ENCODE measurements at places on chromosomes 5 and 9.

- no peak for DNase-seq
Measured at GRCh38 chr5:149999359-149999758, 1.1 kb downstream of the TIGD6 start.

DNA sequence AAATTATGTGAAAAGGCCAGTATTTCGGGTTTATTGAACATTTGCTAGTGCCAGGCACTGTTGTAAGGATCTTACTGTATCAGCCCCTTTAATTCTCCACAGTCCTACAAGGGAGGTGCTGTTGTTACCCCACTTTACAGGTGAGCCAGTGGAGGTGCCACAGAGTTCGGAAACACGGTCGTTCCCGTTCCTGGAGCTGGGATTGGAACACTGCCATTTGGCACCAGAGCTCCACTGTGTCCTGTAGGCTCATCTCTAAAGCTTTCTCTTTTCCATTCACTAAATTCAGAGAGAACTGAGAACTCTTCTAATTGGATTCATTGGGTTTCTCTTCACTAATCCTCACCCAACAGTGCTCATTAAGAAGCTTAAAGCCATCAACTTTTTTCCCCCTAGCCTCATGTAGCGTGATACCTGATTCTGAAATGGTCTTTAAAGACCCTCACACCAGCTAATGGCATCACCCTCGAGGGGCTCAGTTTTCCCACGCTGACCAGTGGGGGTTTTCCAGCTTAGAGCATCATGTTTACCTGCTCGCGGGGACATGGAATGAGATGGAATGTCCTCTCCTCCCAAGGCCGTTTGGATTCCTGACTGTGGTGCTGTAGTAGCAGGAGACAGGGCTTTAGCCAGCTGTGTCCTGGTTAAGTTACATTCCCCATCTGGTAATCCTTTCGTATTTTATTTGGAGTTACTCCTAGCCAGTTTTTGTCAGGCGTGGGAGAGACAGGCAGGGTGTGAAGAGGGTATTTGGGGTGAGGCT, 5.8 kb downstream of the ERGIC1 start:
- no peak for DNase-seq

DNA sequence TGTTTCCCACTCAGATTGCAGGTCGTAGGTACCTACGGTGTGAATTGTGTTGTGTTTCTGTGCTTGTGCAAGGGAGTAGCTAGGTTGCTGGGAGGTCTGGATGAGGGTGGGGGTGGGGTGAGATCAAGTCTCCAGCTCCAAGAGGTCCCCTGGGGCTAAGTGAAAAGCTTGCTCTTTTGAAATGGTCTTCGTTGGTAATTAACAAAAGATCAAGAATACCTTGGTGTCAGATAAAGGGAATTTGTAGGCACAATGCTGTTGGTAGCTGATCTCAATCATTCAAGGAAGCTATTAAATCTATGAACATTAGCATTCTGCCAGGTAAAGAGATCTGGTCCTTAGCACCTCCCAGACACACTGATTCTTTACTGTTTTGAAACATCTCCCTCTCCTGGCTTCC, 928 bp upstream of the PCDHGC4 start:
- DNase-seq: no peak

GRCh38 chr5:176474476-176474875, 26.3 kb downstream of the FAF2 start:
- DNase-seq: no peak

DNA sequence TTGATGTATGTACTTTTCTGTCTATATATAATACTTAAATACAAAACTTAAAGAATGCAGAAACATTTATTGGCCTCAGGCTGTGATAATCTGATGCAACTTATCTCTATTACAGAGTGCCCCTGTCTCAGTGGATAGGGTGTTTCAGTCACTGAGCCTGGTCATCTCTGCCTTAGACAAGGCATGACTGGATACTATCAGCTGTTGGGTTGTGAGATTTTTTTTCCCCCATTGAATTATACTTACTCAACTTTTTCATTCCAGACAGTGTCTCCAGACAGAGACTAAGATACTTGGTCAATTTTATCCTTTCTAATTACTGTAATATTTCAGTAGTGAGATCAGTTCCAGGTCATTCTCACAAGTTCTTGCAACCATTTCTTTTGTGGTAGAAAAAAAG, 26.7 kb downstream of the XRCC4 start:
- no peak for DNase-seq

Measured in cortex of kidney (tissue), 1 donor.